ENCODE measurements at places on chromosomes 2 and 18.

- no peak for DNase-seq
These were observed 237.7 kb downstream of the IRS1 start for GRCh38 chr2:226561962-226562361.

GRCh38 chr2:190136259-190136658 lies 73.7 kb upstream of the MSTN start:
- DNase-seq: no peak

DNA sequence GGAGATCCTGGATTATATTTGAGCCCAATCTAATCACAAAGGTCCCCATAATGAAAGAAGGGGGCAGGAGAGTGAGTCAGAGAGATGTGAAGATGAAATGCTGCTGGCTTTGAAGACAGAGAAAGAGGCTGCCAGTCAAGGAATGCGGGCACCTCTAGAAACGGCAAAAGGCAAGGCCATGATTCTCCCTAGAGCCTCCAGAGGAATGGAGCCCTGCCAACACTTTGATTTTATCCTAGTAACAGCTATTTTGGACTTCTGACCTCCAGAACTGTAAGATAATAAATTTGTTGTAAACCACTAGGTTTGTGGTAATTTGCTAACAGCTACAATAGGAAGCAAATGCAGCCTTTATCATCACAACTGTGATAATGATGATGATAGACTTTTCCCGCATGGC lies 32.9 kb downstream of the LBH start:
- no peak for DNase-seq

DNA sequence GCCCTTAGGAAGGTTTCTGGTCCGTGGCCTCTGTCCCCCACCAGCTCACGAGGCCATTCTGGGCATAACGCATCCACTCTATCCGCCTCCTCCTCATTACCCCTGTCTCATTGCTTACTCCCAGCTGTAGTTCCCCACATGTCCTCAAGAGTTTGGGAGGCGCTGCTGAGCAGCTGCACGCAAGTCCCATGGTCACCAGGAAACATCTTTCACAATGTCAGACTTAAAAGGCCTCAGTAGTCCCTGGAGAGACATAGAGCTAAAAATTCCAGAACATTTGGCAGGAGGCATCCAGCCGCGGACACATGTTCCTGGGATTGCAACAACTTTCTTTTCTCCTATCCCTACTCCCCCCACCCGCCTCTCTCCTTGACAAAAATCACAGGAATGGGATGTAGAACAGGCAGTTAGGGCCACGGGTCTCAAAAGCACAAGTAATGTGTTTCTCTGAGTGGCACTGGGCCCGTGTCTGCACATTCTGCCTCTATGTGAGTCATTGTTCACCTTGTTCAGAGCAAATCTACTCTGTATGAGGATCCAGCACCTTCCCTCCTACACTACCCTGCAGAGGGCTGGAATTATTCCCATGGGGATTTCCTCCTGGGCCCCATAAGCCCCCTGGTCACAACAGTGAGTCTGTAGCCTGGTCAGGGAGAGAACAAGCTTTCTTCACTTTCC lies 8.1 kb downstream of the LBH start:
- DNase-seq: no peak

DNA sequence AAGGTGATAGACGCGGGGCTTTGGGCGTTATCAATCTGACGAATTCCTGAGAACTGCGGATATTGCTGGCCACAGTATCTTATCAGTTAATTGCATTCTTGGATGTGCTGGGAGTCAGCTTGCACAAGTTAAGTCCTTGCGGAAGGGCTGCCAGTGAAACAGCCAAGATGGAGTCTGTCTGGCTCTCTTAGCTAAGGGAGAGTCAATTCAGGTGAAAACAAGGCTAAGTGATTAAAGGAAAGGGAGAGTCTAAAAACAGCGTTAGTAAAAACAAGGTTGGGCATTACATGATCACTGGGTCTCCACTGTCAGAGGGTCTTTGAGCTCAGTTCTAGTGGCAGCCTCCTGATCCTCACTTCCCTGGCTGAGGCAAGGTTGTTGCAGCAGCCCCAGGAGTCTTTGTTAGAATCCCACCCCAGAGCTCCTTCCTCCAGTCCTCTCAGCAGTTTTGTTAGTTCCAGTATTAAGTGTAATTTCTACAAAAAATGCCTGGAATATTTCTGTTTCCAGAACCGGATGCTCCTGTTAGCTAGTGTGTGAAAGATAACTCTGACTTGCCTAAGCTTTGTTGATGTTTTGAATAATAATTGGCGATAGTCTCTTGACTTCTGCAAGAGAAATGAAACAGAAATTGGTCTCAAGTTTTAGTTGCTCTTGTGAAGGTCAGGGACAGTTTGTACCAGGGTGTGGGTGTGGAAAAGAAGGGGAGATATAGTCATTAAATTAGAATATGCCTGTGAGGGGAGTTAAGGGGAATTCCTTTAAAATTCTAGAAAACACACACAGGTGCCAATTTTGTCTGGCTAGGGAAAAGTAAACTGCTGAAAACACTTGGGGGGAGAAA lies 10.6 kb downstream of the CFLAR start:
- DNase-seq: no peak

- no peak for DNase-seq
These were observed 23.0 kb upstream of the CD28 start for GRCh38 chr2:203683421-203683820.

GRCh38 chr2:11891671-11892440 lies 145.4 kb downstream of the LPIN1 start:
- no peak for DNase-seq

DNA sequence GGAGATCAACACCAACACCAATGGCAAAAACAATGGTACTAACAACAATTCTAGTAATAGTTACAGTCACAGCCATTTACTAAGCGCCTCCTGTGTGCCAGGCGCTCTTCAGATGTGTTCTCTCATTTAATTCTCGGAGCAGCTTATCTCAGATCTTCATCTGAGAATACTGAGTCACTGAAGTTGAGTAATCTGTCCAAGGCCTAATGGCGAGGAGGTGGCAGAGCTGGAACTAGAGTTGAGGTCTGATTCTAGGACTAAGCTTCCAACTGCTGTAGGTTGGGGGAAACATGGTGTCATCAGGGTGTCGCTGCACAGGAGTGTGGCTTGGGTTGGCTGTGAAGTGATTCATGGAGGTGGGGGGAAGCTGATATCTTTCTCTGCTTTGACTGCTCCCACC lies 156.1 kb downstream of the DYSF start:
- DNase-seq: no peak

- DNase-seq: peak; percentile 79
These were observed 1.9 kb downstream of the PTMA start for GRCh38 chr2:231709981-231710798.

- no peak for DNase-seq
These were observed 36.8 kb downstream of the KCTD1 start for GRCh38 chr18:26511339-26512071.

DNA sequence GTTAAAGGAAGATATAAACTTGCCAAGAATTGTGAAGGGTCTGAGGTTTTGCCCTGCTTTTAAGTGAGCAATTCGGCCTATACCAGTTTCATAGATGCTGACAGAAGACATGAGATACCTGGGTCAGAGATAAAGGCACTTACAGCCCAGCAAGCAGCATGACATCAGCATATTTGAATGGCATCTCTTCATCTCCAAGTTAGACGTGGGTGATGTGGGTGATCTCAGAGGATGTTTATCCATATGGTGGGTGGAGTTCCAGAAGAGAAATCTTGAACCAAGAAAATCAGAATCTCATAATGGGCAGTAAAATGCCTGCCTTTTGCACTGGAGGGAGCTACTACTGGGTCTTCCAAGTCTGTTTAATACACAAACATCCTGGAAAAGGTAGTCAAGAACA lies 44.7 kb downstream of the GYPC start:
- no peak for DNase-seq

- DNase-seq: no peak
These were observed at the start of gene MOGAT1 for GRCh38 chr2:222671259-222672067. TSS of gene MOGAT1 (plus strand) at chr2:222671658. CDS start at chr2:222671786, 128 bp downstream.

DNA sequence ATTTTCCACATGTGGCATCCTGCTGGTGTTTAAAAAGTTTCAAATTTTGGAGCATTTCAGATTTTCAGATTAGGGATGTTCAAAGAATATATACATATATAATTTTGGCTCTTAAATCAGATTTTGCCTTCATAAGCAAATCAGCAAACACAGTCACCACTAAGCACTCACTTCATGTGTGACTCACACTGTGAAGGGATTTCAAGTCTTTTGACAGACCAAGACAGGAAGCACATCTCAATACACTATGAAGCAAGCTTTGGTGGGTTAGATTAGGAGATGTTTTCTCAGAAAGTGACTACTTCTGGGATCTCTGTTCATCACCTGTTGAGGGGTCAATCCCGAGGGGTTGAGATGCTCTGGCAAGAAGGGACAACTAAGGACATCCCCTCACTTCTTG lies 227.8 kb upstream of the RBBP8 start:
- no peak for DNase-seq

DNA sequence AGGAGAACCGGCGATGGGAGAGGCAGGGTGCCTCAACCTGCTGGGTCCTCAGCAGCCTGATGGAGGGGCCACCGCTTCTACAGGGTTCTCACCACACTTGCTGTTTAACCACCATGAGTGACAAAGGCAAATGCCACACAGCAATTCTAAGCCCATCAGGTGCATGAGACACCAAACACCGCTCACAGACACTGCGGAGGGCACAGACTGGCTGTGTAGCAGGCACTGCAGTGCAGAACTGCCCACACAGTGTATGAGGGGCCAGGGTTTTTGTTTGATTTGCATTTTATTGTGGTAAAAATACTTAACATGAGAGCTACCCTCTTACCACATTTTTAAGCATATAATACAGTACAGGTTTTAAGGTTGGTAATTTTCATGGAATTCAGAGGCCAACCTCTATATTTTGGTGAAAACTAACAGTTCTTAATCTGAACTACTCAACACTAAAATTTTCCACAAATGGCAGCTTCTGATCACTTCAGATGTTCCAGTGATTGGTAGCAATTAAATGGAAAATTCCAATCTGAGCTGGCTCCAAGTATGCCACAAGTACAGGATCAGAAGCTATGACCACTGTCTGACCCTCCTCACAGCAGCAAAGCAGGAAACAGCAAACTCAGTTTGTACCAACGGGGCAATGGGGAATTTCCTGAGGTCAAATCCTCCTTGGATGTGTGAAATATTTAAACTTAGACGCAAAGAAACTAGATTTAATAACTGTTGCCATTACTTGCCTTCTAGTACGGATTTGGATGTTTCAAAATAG lies 67.7 kb downstream of the FAM210A start:
- DNase-seq: no peak

- no peak for DNase-seq
These were observed 31.9 kb downstream of the C1QL2 start for GRCh38 chr2:119126650-119127049.

- peak; percentile 82 for DNase-seq
These were observed at the start of the genes LIPT1 and TSGA10 for GRCh38 chr2:99154643-99155536. TSS of gene LIPT1 (plus strand) at chr2:99154967. CDS start at chr2:99161958, 6,991 bp downstream. TSS of gene TSGA10 (minus strand) at chr2:99154942. CDS start at chr2:99109439, 45,503 bp downstream.

DNA sequence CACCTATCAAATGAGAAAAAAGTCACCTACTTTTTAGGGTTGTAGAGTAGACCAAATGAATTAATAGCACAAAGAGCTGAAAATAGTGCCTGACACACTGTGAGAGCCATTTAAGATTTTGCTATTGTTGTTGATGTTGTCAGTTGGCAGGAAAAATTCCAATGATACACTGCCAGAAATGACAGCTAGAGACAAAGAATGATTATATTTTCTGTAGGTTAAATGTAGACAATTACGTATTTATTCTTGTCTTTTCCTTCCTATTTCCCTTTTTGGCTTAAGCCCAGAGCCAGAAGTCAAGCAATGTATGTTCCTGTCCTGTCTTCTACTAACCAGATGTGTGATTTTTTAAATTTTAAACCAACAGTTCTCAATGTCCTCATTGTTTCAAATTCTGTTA lies 17.2 kb downstream of the NRXN1 start:
- no peak for DNase-seq

DNA sequence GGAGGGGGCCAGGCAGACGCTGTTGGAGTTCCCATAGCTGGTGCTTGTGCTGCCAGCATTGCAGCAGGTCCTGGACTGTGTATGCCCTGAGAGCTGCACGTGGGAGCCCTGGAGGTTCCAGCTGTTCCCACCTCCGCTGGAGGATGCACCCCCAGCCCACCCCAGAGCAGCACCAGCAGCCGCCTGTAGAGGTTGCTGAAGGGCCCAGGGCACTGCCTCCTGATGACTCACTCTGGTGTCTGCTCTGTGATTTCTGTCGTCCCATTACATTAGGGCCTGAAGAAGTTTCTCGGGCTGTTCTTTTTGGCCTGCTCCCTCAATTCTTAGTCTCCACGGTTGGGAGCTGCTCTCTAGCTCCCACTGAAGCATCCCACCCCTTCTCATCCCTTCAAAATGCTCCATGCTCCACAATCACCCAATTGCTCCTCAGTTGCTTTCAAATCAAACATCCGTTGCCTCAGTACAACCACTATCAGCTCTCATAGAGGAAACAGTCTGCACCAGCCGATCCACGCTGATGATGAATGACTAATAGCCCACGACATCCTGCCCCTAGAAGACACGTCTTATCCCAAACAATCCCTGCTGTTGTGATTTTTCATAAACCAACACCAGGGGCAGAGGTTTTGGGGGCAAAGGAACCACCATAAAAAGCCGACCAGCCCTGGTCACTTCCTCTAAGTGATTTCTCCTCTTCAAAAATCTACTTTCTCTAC lies 65.2 kb upstream of the RNF152 start:
- DNase-seq: no peak

- no peak for DNase-seq
These were observed 1089.4 kb upstream of the SLC39A10 start for GRCh38 chr2:194567661-194568017.

GRCh38 chr2:24521975-24522639 lies 31.1 kb downstream of the NCOA1 start:
- DNase-seq: no peak

GRCh38 chr2:10750610-10751009 lies 29.2 kb downstream of the ATP6V1C2 start:
- DNase-seq: no peak

DNA sequence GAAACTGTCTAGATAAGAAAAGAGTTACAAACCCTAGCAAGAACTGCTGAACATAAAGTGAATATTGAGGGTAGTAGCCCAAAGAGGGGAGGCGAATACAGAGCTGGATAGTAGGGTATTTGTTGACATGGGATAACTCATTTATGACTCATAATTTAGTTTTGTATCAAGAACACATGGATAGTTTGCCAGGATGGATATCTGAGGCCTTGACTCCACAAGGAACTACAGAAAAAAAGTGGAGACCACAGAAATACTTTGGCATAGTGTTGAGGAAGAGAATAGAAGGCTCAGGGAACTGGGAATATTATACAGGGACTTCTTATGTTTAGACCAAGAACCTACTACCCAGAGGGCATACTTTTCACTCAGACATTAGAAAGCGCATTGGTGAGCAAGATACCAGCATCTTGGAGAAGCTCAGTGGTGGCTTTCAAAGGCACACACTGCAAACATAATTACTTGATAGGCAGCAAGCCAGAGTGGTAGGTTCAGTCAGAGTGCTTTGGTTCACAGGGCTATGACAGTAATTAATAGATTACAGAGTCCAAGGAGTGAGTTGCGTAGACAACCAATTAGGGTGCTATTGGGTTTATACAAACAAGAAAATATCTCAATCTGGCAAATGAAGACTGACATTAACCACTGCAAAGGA lies 51.9 kb upstream of the ZBTB7C start:
- DNase-seq: no peak

- no peak for DNase-seq
These were observed 969 bp upstream of the ALKAL2 start for GRCh38 chr2:288758-289361.

- no peak for DNase-seq
These were observed 84.6 kb upstream of the CAB39 start for GRCh38 chr2:230627806-230628724.

All from activated CD8-positive, alpha-beta memory T cell treated with anti-CD3 and anti-CD28 coated beads for 48 hours (primary cell).